ENCODE measurements at places on chromosomes 6 and 20.

DNA sequence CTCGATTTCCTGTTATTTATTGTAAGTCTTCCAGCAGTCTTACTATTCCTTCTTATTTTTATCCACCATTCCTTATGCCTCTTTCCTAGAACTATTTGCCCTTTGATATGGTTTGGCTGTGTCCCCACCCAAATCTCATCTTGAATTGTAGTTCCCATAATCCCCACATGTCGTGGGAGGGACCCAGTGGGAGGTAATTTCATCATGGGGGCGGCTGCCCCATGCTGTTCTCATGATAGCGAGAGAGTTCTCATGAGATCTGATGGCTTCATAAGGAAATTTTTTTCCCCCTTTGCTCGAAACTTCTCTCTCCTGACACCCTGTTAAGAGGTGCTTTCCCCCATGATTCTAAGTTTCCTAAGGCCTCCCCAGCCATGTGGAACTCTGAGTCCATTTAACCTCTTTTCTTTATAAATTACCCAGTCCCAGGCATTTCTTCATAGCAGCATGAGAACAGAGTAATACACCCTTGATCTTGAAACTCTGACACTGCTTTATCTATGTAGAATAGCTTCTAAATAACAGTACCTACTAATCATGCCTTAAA lies 48.8 kb downstream of the PLN start:
- DNase-seq = no peak

GRCh38 chr6:46411456-46412197 lies 79.6 kb downstream of the RCAN2 start:
- no peak for DNase-seq

DNA sequence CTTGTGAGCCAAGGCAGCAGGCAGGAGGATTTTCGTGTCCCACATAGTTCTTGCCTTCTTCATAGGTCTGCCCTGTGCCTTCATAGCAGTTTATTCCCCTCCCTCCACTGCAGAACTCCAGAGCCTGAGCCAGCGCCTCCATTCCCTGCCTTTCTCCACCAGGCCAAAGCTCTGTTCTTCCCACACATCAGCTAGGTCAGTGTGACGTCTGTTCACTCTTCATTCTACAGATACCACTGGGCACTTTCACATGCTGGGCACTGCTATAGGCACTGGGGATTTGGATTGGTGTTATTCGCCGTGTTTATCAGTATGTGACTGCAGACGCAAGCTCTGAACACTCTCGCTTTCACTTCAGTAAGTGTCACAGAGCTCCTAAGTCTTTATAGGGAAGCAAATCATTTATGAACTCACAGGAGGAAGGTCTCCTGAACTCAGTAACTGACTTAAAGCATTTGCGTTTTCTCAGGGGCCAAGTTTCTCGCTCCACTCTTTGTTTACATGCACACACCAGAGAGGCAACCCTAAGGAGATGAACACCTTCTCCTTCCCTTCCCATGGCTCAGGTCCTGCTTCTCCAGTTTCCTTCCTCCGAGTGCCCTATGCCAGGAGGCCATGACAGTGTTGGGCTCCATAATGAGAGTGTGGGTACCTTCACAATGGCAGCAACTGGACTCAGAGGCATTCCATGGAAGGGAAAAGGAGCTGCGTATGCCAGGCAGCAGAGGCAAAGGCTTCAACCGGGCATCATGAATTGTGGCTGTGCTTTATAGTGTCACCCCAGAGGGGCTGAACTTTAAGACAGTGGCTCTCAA lies 6.3 kb upstream of the APMAP start:
- no peak for DNase-seq

GRCh38 chr6:118815495-118815894 lies 78.5 kb upstream of the ASF1A start:
- no peak for DNase-seq

DNA sequence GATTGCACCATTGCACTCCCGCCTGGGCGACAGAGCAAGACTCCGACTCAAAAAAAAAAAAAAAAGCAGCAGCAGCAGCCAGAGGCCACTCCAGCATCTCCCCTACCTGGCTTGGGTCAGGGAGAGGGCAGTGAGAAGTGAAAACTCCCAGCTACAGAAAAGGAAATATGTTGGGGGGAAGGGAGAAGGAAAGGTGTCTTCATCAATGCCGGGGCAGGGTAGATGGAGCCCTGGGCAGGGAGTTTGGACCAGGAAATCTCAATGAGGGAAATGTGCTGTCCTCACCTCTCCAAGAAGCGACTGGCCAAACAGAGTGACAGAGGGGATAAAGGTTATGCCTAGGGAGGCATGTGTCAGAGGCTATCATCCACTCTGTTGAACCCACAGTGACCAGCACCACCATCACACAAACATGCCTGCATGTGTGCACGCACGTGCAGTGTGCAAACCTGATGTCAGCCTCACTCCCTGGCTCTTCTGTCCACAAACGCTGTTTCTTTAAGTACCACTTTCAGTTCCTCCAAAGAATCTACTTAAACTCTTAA lies 887 bp upstream of the AIF1 start:
- no peak for DNase-seq

DNA sequence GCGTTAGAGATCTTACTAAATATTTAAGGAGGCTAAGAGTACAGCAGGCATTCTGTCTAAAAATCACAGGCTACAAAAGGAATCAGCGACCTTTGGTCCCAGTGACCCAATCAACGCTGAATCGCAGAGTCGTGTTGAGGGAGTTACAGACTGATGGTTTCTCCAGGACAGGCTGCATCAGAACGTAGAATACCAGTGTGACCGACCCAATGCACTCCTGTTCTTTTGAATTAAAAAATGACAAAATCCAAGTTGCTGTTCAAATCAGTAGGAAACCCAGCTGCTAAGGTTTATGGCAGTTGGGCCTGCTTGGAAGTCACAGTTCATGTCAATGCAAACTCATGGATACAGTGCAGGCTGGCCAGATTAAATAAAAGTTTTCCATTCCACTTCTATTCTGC lies 155.8 kb upstream of the AFDN start:
- DNase-seq = no peak

All from SJSA1 (cell line).